ENCODE measurements at places on chromosomes 1 and 21.

GRCh38 chr1:101005183-101005582 lies 20.4 kb downstream of the DPH5 start:
- no peak overlapping the region for H3K27ac ChIP-seq
- no peak overlapping the region for H3K4me3 ChIP-seq
- DNase-seq = no peak
- no peaks in the 10 kb centered on the region for H3K27me3 ChIP-seq
- H3K36me3 ChIP-seq = no peaks in the 10 kb centered on the region

GRCh38 chr1:89582571-89582970 lies 50.3 kb upstream of the LRRC8C start:
- no peak for DNase-seq
- H3K36me3 ChIP-seq = peaks cover 2% of the 10 kb centered on the region
- H3K4me1 ChIP-seq = no peaks in the 10 kb centered on the region
- no peaks in the 10 kb centered on the region for H3K27me3 ChIP-seq
- no peak overlapping the region for H3K4me3 ChIP-seq

GRCh38 chr1:19923137-19923952 lies at the start of gene PLA2G2E:
Gene PLA2G2E (minus strand): TSS chr1:19923617. CDS start chr1:19923559, 58 bp downstream.
- no peak within 1 kb of the TSS for H3K27ac ChIP-seq
- H3K4me1 ChIP-seq = no peaks in the 10 kb centered on the region
- H3K27me3 ChIP-seq = no peaks in the 10 kb centered on the region
- H3K36me3 ChIP-seq = no peaks in the 10 kb centered on the region

DNA sequence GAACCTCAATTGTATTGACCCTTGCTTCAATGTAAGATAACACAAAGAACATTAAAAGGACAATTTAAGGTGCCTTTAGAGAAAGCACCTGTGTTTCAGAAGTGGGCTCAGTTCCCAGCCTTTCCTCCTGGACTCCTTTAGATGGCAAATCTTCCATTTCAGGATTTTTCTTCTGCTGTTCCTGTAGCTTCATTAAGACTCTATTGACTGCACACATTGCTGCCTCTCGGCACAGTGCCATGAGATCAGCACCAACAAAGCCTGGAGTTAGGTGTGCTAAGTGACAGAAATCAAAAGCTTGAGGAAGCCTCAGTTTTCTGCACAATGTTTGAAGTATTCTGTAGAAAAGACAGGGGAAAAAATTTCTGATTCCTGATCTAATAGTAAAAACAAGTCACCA lies 40.6 kb downstream of the NVL start:
- no peaks in the 10 kb centered on the region for H3K27me3 ChIP-seq
- DNase-seq = no peak
- peaks cover 99% of the 10 kb centered on the region for H3K36me3 ChIP-seq
- H3K27ac ChIP-seq = no peak overlapping the region
- H3K4me1 ChIP-seq = no peaks in the 10 kb centered on the region

GRCh38 chr21:14817311-14817710 lies 247.5 kb downstream of the NRIP1 start:
- no peak for DNase-seq
- H3K36me3 ChIP-seq = no peaks in the 10 kb centered on the region
- no peaks in the 10 kb centered on the region for H3K27me3 ChIP-seq
- no peak overlapping the region for H3K27ac ChIP-seq
- H3K4me1 ChIP-seq = no peaks in the 10 kb centered on the region

GRCh38 chr1:89986020-89986419 lies 8.9 kb upstream of the ZNF326 start:
- no peaks in the 10 kb centered on the region for H3K4me1 ChIP-seq
- DNase-seq = no peak
- H3K27me3 ChIP-seq = no peaks in the 10 kb centered on the region

- no peak overlapping the region for H3K27ac ChIP-seq
- no peak overlapping the region for H3K4me3 ChIP-seq
- H3K27me3 ChIP-seq = peaks cover 13% of the 10 kb centered on the region
- DNase-seq = no peak
- H3K36me3 ChIP-seq = no peaks in the 10 kb centered on the region
These were observed 32.4 kb downstream of the KANK4 start for GRCh38 chr1:62286786-62287224.

DNA sequence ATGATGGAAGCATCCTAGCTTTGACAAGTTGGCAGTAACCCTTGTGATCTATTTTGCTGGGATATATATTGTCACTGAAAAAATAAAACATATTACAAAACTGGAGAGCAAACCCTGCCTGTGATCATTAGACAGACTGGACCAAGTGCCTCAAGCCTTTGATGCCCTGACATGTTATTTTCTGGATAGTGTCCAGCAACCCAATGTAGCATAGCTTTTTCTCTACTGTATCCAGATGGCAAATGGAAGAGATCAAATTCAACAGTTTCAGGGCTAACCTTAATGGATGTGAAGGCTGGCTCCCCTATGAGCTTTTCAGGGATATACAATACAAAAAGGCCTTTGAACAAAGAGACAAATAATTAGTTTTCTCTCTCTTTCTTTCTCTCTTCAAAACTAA lies 25.1 kb downstream of the WARS2 start:
- no peaks in the 10 kb centered on the region for H3K4me1 ChIP-seq
- no peaks in the 10 kb centered on the region for H3K36me3 ChIP-seq
- DNase-seq = no peak
- H3K4me3 ChIP-seq = no peak overlapping the region
- no peaks in the 10 kb centered on the region for H3K27me3 ChIP-seq

DNA sequence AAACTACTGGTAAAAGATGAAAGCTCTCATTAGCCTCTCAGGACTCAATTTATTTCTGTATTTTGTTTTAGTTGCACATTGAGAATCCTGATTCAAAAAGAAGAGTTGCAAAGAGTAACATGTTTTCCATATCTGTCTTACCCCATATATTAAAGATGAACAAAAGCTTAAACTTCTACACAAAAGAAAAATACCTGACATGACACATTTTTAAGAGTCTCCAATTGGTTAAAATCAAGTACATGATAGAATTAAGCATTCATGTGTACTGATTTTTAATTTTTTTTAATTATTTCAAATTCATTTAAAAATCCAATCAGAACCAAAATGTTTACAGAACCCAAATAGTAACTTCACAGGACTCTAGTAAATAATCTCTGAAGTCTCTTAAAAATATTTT lies 72.0 kb downstream of the FOXJ3 start:
- no peak overlapping the region for H3K4me3 ChIP-seq
- peaks cover 36% of the 10 kb centered on the region for H3K4me1 ChIP-seq
- H3K27me3 ChIP-seq = no peaks in the 10 kb centered on the region
- H3K36me3 ChIP-seq = peaks cover 7% of the 10 kb centered on the region
- DNase-seq = no peak
- no peak overlapping the region for H3K27ac ChIP-seq

DNA sequence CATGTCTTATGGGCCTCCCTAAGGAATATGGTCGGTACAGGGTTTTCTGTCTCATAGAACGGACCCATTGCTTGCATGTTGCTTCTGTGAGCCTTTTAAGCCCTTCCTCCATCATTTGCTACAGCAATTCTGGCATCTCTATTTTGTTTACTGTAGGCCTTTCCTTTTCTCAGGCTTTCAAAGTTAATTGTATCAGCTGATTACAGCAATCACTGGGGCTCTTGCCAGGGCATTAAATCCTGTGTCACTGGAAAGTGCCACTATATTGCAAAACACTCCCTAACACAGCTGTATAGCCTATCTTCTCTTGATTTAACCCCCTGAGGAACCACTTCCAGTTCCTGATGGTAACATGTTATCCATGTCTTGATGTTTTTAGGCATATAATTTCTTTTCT lies 156.5 kb downstream of the PDE4B start:
- no peaks in the 10 kb centered on the region for H3K36me3 ChIP-seq
- H3K4me3 ChIP-seq = no peak overlapping the region
- H3K27me3 ChIP-seq = no peaks in the 10 kb centered on the region
- no peak overlapping the region for H3K27ac ChIP-seq
- H3K4me1 ChIP-seq = no peaks in the 10 kb centered on the region

DNA sequence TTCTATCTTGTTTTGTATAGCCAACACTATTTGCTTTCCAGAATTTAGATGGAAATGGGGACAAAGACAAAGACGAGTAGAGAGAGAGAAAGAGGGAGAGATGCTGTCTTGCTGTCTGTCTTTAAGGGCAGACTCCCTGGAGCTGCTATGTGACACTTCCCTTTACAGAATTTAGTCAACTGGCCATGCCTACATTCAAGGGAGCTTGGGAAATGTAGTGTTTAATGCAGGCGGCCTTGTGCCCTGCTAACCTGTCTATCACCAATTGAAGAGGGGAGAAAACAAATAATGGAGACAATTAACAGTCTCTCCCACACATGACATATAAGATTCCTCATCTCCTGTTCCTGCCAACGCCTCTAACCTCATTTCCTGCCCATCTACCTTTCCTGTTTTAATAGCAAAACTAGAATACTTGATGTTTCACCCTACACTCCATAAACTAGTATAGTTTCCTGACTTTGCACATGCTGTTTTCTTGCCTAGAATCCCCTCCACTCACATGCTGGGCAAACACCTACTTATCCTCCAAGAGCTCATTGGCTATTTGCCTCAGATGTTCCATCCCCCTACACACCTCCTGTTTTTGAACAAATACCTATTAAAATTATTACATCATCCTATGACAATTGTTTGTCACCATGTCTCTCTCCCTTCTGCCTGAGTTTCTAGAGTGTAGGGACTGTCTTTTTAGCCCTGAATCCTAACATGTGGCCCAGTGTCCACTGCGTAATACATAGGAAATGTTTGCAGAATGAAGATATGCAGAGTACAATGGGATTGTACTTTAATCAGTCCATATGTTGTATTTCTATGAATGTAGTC lies 117.2 kb downstream of the SLC25A24 start:
- H3K27ac ChIP-seq = no peak overlapping the region
- no peaks in the 10 kb centered on the region for H3K36me3 ChIP-seq
- H3K4me3 ChIP-seq = no peak overlapping the region
- no peak for DNase-seq
- H3K27me3 ChIP-seq = no peaks in the 10 kb centered on the region

GRCh38 chr1:72006092-72006491 lies 276.2 kb downstream of the NEGR1 start:
- no peak overlapping the region for H3K4me3 ChIP-seq
- H3K36me3 ChIP-seq = no peaks in the 10 kb centered on the region
- no peaks in the 10 kb centered on the region for H3K27me3 ChIP-seq

DNA sequence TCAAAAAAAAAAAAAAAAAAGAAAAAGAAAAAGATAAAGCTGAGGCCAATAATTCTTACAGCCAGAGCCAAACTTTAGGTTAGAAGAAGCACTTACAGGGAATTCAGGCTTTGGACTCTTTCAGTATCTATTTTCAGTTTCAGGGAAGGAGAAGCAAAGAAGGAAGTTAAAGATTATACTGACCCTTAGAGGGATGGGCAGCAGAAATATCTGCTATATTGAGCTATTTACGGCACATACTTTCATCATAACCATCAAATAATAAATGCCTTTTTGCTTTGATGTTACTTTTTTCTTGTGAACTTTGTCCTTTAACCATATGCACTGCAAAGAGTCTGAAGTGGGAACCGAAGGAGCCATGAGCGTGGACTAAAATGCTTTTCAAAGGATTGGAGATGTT lies 42.0 kb downstream of the TM2D1 start:
- no peak overlapping the region for H3K4me3 ChIP-seq
- H3K36me3 ChIP-seq = peaks cover 70% of the 10 kb centered on the region
- no peaks in the 10 kb centered on the region for H3K4me1 ChIP-seq
- H3K27ac ChIP-seq = no peak overlapping the region
- H3K27me3 ChIP-seq = no peaks in the 10 kb centered on the region

DNA sequence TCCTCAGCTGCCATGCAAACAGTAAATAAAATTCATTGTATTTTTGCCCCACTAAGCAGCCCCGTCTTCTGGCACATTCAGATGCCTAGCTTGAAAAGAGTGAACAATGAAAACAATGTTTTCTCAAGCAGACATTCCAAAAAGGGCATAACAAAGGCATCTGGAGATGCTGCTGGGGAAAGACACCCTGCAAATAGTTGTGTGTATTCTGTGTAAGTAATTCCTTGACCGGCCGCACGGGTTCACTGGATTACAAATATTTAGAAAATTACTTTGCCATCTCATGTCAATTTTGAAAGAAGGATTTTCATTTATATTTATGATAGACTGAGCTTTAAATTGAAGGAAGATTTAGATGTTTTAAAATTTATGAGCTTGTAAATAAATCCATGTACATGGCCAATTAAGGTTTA lies 142.2 kb downstream of the SLC45A1 start:
- H3K4me1 ChIP-seq = peaks cover 85% of the 10 kb centered on the region
- H3K27me3 ChIP-seq = no peaks in the 10 kb centered on the region
- no peak for DNase-seq
- no peaks in the 10 kb centered on the region for H3K36me3 ChIP-seq
- H3K4me3 ChIP-seq = no peak overlapping the region
- no peak overlapping the region for H3K27ac ChIP-seq

DNA sequence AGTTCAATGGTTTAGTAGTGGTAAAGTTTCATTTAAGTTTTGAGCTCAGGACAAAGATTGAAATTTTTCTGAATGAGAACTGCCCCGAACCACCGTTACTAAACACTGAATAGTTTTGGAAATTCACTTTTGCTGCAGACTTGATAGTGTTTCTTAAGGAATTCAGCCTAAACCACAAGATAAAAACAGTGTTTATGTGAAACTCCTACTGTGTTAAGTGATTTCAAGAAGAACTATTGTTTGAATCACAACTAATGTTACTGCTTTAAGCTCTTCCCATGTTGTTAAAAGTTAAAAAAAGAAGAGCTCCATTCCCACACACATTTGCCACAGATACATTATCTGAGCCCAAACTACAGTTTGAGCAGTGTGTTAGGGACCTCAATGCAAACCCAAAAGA lies 159.2 kb downstream of the DYRK1A start:
- H3K27me3 ChIP-seq = no peaks in the 10 kb centered on the region
- H3K4me3 ChIP-seq = no peak overlapping the region
- DNase-seq = no peak
- H3K36me3 ChIP-seq = no peaks in the 10 kb centered on the region
- H3K4me1 ChIP-seq = no peaks in the 10 kb centered on the region

- DNase-seq = no peak
- H3K27ac ChIP-seq = no peak overlapping the region
- no peaks in the 10 kb centered on the region for H3K27me3 ChIP-seq
- no peaks in the 10 kb centered on the region for H3K36me3 ChIP-seq
These were observed 34.8 kb upstream of the HOOK1 start for GRCh38 chr1:59779949-59780348.

DNA sequence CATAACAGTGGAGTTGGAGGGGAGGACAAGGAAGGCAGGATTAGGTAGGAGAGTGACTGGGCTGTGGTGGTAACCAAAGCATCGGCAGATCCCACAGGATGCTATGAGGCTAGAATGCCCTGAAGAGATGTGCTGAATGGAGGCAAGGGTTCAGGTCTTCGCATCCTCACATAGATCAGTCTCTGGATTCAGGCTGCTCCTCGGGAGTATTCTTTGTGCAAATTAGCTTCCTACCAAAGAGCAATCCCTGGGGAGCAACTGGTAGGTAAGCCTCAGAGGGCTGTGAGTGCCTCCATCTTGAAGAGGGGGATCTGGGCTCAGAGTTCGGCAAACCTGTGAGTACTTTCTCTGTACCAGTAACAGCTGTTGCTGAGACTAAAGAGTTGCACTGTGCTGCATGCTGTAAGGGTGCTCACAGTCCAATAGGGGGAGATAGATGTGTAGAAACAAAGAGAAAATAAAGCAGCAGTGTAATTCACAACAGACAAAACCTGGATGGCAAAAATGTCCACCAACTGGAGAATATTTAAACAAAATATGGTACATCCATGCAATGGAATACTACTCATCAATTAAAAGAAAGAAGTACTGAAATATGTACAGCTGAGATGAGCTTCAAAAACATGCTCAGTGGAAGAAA lies 322.4 kb upstream of the DEPDC1 start:
- H3K27me3 ChIP-seq = no peaks in the 10 kb centered on the region
- H3K4me1 ChIP-seq = no peaks in the 10 kb centered on the region
- no peak overlapping the region for H3K27ac ChIP-seq
- DNase-seq = no peak
- H3K4me3 ChIP-seq = no peak overlapping the region
- no peaks in the 10 kb centered on the region for H3K36me3 ChIP-seq
